ENCODE measurements at places on chromosomes 16 and 17.

DNA sequence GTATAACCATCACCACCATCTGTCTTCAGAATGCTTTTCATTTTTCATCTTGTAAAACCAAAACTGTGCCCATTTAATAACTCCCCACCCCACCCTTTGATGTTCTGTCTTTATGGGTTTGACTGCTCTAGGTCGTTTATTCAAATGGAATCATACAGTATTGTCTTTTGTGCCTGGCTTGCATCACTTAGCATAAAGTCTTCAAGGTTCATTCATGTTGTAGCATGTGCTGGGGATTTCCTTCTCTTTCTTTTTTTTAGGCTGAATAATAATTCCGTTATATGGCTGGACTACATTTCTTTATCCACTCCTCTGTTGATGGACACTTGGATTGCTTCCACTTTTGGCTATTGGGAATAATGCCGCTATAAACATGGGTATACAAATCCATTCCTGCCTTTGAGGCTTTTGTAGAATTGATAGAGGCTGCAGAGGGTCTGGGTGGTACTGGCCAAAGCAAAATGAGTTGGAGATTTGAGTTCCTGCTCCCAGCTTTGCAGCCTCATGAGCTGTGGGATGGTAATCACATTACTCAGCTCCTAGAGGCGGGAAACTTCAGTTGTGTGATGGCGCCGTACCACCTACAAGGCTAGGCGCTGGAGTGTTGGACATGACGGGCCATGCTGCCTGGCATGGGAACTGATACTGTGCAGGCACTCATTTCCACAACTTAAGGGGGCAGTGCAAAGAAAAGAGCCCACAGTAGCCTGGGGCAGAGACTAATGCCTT lies 64.8 kb downstream of the CLEC16A start:
- no peak for DNase-seq

DNA sequence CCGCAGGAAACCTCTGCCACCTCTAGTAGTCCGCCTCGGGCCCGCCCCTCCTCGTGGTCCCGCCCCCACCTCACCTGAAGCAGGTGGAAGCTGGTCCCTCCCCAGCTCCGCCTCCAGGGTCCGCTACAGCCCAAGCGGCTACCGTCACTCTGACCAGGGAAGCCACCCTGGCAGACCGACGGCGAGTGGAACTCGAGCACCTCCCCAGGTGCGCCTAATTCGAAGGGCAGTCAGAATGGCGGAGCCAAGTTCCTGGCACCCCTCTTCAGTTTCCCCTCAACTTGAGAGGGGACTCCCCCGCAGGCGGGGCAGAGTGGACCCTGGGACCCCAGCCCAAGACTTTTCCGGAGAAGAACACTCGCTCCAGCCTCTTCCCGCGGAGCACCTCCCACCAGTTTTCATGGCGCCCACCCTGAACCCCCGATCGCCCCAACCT lies 507 bp downstream of the FHOD1 start:
- peak; percentile 45 for DNase-seq

GRCh38 chr16:48503336-48503735 lies 106.6 kb downstream of the N4BP1 start:
- no peak for DNase-seq

GRCh38 chr17:68456339-68457167 lies 743 bp downstream of the WIPI1 start:
- DNase-seq = no peak

GRCh38 chr16:79150632-79151310 lies 449.8 kb downstream of the MAF start:
- no peak for DNase-seq

GRCh38 chr17:8153957-8154607 lies 1.9 kb upstream of the PER1 start:
- peak; percentile 9 for DNase-seq

- DNase-seq = no peak
Measured at GRCh38 chr16:88387941-88388627, 5.3 kb downstream of the ZNF469 start.

DNA sequence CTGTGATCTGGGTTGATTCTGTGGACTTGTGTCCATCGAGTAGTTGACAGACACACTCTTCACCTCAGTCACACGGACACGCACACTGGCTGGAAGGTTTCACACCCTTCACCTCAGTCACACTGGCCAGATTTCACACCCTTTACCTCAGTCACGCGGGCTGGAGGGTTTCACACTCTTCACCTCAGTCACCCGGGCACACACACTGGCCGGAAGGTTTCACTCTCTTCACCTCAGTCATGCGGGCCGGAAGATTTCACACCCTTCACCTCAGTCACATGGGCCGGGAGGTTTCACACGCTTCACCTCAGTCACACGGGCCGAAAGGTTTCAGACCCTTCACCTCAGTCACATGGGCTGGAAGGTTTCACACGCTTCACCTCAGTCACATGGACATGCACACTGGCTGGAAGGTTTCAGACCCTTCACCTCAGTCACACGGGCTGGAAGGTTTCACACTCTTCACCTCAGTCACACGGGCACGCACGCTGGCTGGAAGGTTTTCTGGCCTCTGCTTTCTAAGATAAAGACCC lies 96.2 kb downstream of the PGS1 start:
- no peak for DNase-seq

DNA sequence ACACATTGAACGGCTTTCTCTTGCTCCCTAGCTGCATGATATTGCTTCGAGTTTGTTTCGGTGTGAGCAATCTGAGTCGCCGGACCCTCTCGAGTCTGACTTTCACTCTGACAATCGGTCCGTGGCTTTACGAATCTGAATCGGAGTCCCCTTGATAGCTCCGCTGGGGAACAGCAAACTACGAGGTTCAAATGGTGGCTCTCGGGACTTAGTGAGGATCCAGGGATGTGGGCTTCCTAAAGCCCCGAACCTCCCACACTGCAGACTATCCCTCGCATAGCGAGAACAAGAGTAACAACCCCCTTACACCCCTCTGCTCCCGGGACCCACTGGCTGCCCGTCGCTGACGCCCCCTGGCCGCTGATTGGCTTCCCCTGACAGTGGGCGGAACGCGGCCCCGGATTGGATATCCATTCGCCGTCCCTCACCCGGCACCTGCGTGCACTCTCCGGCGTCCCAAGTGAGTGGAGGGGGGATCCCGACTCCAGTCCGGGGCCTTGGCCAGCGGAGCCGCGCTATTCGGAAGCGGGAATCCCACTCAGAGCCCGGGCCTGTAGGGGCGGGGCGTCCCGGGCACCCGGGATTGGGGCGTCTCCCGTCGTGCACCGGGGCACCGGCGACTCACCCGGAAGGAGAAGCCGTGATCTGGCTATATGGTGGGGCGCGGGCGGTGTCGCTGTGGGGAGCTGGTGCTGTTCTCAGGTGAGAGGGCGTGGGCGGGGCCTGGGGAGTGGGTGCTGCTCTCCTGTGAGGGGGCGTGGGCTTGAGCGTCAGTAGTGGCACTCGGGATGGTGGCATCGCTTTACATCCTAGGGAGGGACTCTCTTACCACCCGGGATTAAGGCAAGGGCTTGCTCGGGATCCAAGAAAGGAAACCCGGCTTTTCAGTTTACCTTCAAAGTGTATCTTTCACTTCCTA lies at the start of gene SNX11:
Gene SNX11, plus strand, starts transcription at position 630 of the 919 bp plus-strand sequence. CDS start 4,278 bp downstream, outside the sequence.
- DNase-seq = peak; percentile 92

DNA sequence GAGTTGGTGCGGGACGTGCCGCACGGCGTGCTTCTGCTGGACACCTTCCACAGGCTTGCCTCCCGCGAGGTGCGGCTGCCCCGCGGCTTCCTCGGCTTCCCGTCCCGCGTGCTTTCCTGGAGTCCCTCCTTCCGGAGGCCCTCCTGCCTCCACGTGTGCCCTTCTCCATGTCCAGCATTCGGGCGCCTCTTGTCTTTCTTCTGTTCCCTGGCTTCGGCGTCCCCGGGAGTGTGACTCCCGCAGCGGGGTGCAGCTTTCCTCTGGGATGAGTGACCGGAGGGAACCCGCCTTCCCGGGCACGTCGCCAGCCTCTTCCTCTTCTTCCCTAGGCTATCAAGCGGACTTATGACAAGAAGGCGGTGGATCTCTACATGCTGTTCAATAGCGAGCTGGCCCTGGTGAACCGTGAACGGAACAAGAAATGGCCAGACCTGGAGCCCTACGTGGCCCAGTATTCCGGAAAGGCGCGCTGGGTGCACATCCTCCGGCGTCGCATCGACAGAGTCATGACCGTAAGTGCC lies 23.0 kb downstream of the DNAH2 start:
- DNase-seq = no peak

DNA sequence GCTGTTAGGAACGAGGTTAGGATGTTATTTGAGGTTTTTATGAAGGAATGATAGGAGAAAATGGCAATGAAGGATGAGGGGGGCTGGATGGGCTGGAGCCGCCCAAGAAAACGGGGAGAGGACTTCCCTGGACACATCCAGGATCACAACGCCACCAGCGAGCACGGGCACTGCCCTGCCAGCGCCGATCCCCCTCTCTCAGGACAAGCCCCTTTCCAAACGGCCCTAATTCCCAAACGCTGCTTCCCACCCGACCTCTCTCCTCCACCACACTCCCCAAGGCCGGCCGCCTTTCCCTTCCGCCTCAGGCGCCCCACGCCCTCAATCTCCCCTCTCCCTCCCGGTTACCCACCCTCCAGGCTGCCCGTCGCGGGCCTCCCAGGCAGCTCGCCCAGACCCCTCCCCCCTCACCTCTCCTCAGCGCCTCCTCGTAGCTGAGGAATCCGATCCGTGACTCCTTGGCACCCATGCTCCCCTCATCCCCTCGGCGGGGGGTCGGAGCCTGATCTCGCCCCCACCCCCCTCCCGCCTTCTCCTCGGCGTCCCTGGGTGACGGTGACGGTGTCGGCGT lies 377 bp downstream of the USP32 start:
- no peak for DNase-seq

DNA sequence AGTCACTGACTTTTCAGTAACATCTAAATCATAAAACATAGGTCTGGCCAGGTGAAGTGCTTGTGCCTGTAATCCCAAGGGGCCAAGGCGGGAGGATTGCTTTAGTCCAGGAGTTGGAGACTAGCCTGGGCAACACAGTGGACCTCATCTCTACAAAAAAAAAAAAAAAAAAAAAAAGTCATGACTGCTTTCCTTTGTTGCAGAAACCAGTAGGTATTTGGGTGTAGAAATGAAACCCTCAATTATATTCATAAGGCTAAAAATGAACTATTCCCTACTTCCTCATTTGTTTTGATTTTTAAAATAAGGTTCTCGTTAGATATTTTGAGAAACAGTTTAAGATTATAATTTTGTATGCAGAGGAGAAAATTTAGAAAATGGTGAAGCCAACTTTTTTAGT lies 26.0 kb downstream of the PITPNC1 start:
- no peak for DNase-seq

DNA sequence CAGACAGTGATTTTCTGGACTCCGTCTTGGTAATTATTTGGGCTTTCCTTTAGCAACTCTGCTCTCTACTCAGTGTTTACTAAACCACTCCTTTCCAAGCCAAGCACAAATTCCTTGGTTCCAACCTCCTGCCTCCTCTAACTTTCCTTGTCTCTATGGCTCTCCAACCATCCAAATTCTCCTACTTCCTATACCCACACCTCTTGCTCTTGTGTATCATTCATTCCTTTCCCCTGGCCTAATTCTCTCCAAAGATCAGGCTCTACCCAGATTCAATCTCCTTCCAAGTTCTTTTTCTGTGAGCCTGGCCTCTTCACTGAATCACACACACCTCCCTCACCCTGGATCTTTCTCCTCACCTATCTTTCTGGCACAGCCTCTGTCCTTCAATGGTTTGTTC lies 1.1 kb downstream of the NEURL4 start:
- DNase-seq = no peak

GRCh38 chr16:12304861-12305596 lies 328.5 kb downstream of the SNX29 start:
- no peak for DNase-seq

DNA sequence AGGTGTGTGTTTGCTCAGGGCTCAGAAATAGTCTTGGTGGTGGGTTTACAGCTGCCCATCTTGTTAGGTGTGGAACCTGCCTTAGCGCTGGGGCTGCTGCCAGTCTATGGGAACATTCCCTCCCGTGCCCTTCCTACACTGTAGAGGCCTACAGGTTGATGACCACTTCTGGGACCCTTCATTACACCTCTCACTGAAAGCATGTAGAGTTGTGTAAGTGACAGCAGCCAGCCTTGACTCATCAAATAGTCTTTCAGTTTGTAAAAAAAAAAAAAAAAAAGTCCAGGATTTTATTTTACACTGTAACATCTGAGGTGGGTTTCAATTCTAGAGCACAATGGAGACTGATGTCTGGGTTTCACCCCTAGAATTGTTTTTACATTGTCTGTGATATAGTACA lies 193.9 kb downstream of the SPECC1 start:
- DNase-seq = no peak

DNA sequence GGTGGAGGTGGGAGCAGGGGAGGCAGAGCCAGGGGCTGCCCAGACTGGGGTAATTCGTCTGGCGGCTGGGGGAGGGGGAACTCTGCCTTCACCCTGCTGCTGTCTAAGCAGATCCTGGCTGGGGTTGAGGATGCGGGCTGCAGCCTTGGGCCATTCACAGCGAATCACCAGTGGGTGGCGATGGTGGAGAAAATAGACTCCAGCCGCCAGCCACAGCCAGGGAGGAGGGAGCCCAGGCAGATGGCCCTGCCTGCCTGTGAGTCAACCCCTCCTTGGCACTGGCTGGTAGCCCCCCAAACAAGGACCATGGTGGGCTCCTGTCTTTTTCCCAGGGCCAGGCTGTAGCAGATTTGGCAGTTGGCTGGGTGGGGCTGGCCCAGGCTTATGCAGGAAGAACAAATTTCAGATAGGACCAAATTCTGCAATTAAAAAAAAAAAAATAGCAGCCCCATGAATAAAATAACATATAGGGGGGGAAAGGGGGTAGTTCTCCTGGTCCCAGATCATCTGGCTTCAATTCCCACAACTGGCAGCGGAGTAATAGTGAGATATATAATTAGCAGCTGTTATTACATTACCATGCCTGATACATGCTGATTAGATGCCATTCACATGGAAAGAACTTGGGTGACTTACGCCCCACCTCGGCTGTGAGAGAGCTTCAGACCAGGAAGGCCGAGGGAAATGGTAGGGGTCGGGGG lies 41.5 kb upstream of the CDH5 start:
- no peak for DNase-seq

GRCh38 chr17:78108726-78109488 lies 19.6 kb downstream of the TMC6 start:
- DNase-seq = no peak

- DNase-seq = no peak
Measured at GRCh38 chr16:89842471-89843408, 14.5 kb downstream of the SPIRE2 start.

DNA sequence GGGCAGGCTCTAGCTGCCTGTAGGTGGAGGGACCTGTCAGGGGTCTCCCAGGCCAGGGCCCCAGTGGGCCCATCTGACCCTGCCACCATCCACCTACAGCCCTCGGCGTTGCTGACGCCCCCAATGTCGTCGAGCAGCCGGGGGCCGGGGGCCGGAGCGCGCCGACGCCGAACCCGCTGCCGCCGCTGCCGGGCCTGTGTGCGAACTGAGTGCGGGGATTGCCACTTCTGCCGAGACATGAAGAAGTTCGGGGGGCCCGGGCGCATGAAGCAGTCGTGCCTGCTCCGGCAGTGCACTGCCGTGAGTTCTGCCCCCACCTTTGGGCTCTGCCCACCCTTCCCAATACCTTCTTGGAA lies 2.2 kb downstream of the FBXL19 start:
- DNase-seq = no peak

Measured in NCI-H2107 (cell line).